Hepatocyte (in vitro differentiated cells): ENCODE measurements at places on chromosomes 5 and 9. TPM values are rescaled to one million over a fixed set of nuclear protein-coding genes. Genes with fewer than 3 reads are reported as not detected.

The COL23A1 gene
- 0.84 and 5.1 TPM in 2 replicates for total RNA-seq

DNA sequence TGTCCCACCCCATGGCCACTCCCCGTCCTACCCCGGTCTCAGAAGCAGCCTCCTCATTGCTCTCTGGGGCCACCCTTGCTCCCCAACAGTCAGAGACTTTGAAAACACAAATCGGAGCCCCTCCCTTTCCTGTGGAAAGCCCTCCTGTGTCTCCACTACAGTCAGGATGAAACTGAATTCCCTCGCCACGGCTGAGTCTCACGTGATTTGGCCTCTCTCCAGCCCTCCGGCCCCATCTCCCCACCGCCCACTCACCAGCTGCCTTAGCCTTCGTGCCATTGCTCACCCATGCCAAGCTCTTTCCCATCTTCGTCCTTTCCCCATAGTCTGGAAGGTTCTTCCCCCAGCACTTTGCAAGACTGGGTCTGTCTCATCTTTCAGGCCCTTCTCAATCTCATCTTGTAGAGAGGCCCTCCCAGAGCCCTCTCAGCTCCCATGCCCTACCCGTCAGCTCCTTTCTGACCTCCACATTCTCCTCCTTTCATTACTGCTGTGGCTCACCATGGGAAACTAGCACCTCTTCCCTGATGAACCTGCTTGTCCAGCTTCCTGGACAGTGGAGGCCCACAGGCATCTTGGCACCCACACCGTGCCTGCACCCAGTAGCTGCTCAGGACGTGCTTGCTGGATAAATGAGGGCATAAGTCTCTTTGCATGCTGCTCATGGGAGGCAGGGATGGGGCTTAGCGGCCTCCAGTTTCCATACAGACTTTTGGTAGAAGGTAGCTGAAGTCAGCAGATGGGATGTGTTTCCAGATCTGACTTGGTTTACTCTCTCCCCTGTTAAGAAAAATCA, 126.4 kb upstream of the COL5A1 start:
- no peak overlapping the region for H3K4me3 ChIP-seq
- H3K27me3 ChIP-seq = no peaks in the 10 kb centered on the region
- H3K4me1 ChIP-seq = no peaks in the 10 kb centered on the region

The FGF1 gene
- 0.08 and 0.23 TPM in 2 replicates for total RNA-seq

The AFAP1L1 gene
- 1.2 and 1.3 TPM in 2 replicates for total RNA-seq

DNA sequence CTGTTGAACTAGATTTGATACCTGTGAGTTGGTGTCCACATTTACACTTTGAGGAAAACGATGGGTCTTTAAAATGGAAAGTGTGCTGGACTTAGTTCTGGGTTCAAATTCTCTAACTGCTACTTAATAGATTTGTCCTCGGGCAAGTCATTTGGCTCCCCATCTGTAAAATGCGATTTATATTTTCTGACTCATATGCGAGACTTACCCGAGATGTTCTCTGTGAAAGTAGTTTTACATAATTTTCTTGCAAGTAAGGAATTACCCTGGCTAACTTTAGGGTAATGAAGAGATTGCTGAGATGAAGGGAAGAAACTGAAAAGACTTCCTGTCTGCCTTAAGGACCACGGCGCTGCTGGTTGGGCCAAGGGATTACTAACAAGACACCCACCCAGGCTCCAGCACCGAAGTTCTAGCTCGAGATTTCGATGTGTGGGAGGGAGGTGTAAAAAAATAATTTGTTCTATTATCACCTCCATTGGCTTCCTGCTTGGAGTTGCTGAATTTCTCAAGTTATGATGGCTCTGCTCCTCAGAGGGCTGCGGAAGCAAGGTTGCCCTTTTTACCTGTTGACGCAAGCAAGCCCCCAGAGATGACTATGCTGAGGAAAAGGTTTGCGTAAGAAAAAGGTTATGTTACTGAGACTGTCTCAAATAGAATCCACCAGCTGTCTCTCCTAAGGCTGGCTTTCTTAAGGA, 24.1 kb downstream of the PCSK1 start:
- no peaks in the 10 kb centered on the region for H3K4me1 ChIP-seq
- no peak overlapping the region for H3K4me3 ChIP-seq
- DNase-seq = no peak

The SLC27A6 gene
- total RNA-seq = 5.0 and 5.8 TPM in 2 replicates

DNA sequence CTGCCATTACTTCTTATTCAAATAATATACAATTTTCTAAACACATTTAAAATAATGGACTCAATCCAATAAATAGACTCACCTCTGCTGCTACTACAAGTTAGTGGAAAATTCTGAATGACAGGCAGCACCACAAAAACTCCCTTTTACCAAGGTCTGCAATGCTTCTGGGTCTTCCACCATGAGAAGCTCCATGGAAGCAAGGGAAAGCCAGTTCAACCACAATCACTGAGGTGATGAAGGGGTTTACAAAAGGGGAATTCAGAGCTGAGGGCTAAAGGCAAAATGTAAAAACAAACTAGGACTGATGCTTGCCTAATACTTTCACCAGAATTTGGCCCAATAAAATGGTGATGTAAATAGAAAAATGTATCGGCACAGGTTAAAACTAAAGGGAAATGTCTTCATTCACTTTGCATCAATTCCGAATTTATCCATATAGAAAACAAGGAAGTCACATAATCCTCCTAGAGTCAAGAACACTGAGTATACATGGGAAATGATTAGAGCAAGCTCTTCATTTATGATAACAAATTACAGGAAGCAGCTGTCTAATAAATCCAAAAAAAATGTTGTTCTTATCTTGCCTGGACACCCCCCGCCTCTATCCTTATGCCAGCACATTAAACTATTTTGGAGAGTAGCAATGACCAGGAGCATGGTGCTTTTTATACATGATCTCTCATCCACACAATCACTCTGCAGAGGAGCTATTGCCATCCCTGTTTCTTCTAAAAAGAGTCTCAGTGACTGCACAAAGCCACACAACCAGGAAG, 66.3 kb upstream of the NFIB start:
- H3K27ac ChIP-seq = no peak overlapping the region
- DNase-seq = no peak
- H3K4me3 ChIP-seq = no peak overlapping the region
- no peaks in the 10 kb centered on the region for H3K27me3 ChIP-seq

The IL17B gene
- 0.60 TPM in 1 of 2 replicates, not detected in the other for total RNA-seq

DNA sequence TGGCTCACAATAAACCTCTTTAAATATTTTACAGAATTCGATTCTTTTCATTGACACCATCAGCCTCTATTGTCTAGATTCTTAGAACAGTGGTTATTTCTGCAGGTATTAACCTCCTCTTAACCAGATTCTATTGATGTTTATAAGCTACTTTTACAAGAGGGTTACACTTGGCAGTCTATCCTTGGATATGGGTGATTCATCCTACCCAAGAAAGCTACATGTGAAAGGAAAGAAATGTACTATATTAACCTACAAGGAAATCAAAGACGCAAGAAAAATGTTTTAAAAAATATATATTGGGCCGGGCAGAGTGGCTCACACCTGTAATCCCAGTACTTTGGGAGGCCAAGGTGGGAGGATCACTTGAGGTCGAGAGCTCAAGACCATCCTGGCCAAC, 16.7 kb downstream of the SLC25A25 start:
- H3K4me3 ChIP-seq = no peak overlapping the region

DNA sequence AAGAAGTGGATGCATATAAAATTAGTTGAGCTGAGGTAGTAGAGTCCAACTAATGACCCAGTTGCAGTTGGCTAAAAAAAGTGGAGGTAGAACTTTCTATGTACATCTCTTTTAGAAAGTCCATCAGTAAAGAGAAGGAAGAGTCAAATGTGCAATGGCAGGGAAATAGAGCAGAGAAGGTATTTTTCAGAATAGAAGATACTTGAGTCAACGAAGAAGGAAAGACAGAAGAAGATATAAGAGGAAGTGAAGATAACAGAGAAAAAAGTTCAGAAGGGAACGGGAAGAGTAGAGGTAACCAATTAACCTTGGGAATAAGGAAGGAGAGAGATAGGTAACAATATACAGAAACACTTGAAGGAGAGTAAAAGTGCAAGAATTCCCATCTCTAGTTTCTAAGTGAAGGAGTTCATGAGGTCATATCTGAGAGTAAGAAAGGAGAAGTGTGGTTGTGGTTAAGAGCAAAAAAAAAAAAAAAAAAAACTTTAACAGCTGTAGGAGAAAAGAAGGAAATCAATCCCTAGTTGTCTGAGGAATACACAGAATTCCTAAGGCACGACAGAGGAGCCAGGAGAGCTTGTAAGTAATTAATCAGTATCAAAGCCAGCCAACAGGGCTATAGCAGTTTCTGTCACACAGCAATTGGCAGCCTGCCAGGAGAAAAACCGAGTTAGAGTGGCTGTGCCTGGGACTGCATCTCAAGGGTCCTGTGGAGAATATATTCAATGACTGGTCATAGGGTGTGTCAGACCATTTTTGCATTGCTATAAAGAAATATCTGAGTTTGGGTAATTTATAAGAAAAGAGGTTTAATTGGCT, 61.0 kb downstream of the ARL15 start:
- H3K27me3 ChIP-seq = no peaks in the 10 kb centered on the region
- H3K36me3 ChIP-seq = no peaks in the 10 kb centered on the region
- peak; percentile 15 for DNase-seq
- peaks cover 7% of the 10 kb centered on the region for H3K4me1 ChIP-seq

DNA sequence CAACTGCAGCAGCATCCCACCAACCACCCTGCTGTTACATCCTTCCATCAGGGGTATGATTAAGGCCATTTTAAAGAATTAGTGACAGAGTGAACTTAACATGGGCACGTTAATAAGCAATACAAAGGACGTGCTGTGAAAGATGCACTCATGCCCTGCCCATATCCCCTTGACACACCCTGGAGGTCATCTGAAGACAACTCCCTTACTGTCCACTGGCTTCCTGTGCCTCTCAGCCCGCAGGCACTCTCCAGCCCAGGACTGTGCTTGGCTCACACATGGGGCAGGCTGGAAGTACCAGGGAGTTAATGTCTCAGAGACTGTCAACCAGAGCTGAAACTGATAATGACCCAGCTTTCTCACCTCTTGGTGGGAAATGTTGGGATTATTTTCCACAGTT, 81.8 kb downstream of the TRIM36 start:
- no peaks in the 10 kb centered on the region for H3K4me1 ChIP-seq
- H3K4me3 ChIP-seq = no peak overlapping the region
- no peak for DNase-seq
- H3K27me3 ChIP-seq = no peaks in the 10 kb centered on the region
- no peaks in the 10 kb centered on the region for H3K36me3 ChIP-seq
- H3K27ac ChIP-seq = no peak overlapping the region

GRCh38 chr9:93263334-93264229, 79.6 kb downstream of the WNK2 start:
- H3K4me1 ChIP-seq = no peaks in the 10 kb centered on the region
- H3K36me3 ChIP-seq = no peaks in the 10 kb centered on the region
- no peaks in the 10 kb centered on the region for H3K27me3 ChIP-seq
- no peak overlapping the region for H3K4me3 ChIP-seq
- H3K27ac ChIP-seq = no peak overlapping the region
